ENCODE measurements at places on chromosomes 11 and 22.

GRCh38 chr11:28704801-28705200, 596.6 kb downstream of the METTL15 start:
- DNase-seq, result no peak

DNA sequence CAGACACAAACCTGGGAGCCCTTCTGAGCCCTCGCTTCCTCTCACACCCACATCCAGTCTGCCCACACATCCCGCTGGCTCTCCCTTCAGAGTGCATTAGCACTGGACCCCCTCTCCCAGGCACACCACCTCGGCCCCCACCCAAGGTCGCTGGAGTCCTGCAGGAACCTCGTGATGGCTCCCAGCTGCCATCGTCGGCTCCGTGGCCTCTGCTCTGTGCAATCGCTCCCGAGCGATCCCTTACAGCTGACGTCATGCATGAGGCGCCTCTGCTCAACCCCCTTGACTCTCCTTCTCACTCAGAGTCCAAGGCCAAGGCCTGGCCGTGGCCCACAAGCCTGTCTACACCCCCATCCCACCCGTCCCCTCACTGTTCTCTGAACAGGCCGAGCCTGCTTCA, 183.9 kb downstream of the EFCAB6 start:
- DNase-seq, result no peak

DNA sequence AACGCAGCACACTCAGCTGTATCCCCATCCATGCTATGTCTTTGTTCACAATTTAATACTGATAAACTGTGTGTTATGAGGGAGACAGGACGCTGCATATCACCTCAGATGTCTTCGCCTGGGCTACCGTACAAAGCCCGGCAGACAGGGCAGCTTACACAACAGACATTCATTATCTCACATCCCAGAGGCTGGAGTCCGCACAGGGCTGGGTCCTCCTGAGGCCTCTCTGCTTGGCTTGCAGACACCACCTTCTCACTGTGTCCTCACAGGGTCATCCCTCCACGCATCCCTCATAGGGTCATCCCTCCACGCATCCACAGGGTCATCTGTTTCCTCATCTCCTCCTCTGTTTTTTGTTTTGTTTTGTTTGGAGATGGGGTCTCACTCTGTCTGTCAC, 61.2 kb downstream of the SHANK2 start:
- DNase-seq, result no peak

DNA sequence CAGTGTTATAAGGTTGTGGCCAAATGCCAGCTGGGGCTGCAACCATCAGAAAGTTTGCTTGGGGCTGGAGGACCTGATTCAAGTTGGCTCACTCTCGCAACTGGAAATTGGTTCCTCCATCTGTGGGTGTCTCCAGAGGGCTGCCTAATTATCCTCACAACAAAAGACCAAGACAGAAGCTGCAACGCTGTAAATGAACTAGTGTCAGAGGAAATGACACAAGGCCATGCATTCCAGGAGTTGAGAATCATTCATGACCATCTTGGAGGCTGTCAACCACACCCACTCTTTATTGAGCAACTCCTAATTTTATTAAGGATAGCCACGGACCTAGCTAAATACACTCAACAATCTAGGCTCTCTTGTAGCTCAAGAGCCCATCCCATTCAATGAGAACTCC, 1060.8 kb downstream of the OPCML start:
- DNase-seq, result no peak

DNA sequence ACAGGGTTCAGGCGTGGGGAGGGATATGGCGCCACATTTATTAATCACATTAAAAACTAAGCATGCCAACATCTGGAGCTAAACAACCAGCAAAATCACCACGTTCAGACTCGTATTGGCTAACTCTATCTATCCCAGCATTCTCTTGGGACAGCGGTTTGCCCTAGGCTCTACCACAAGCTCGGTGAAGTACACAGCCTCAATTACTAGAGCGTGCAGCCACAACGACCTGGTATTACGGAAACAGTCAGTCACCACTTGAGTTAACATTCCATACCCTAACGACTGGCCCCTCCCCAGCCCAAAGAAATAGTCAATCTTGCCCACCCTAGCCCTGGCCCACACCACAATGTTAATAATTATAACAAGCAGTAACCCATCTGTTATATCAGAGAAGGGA, 32.1 kb downstream of the APOL5 start:
- DNase-seq, result no peak

DNA sequence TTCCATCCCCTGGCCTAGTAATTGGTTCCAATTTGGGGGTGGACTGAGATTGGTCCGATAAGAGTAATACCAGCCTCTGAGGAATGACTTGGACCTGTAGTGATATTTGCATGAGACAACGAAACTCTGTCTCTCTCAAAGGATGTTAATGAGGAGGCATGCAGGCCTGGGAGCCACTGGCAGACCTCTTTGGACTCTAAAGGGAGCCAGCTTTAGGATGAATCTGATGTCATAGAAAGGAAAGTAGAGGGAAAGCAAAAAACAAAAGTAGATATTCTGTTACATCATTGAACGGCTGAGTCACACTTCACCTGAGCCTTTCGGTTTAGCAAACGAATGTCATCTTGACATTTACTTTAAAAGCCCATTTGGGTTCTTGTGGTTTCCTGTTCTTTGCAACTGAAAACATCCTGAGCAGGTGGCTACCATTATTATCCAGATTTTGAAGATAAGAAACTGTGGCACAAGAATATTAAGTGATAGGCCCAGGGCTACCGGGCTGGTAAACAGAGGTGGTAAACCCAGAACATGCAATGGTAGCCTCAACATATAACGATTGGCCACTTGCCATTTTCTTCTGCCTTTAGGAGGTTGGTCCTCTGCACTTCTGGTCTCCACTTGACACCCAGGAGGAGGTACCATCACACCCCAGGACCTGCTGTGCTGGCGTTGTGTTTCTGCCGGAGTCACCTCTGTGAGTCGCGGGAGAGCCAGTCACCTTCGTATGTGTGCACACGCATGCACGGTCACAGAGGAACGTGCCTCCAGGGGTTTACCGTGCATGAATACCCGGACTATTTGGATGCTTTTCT, 42.7 kb downstream of the RTL6 start:
- peak; percentile 35 for DNase-seq

DNA sequence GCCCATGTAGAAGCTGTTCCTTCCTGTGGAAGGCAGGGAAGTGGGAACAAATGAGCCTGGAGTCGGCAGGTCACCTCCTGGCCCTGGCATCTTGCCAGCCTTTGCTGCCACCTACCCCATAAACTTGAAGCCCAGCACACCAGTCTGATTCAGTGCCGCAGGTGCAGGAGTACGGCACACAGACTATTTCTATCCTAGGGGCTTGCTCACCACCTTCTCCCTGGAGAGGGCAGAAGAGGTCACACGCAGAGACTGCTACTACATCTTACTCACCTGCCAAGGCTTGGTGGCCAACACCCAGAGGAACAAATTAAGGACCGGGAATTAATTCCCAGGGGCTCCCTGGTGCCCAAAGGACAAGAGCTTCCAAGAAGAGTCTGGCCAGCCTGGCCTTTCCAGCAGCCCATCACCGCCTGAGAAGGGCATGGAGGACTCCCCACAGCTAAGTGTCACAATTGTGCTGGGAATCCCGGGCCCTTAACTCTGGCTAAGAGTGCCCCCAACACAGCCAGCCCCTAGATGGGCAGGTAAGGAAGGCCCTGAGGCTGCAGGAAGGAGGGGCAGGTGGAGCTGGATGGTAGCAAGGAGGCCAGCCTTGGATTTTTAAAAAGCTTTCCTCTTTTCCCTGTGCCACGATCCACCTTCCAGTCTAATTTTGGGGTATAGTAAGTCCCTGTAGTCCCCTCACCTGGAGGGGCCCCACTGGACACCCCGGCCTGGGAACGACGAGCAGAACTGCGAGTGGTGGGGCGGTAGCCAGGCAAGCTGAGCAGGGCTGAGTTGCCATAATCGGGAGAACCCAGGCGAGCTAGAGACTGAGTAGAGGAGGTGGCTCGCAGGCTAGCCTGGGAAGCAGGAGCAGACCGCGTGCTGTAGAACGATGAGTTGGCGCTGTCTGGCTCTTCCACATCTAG, 6.9 kb downstream of the IL18BP start:
- no peak for DNase-seq

DNA sequence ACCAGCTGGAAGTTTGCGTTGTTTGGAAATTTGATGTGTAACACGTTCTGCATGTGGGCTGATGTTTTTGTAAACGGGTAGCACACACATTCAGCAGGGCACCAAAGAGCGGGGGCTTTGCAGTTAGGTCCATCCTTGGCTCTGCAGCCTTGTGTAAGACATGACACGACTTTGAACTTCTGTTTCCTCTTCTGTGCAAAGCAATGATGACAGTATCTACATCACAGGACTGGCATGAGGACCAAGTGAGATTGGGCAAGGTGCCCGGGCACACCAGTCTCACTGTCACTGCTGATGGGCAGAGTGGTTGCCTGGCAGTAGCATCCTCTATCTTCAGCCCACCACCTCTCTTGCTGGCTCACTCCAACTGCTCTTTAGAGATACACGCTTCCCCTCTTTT, 3.3 kb downstream of the TCN2 start:
- no peak for DNase-seq

GRCh38 chr11:46949297-46949696, 12.7 kb downstream of the CSTPP1 start:
- DNase-seq, result no peak

DNA sequence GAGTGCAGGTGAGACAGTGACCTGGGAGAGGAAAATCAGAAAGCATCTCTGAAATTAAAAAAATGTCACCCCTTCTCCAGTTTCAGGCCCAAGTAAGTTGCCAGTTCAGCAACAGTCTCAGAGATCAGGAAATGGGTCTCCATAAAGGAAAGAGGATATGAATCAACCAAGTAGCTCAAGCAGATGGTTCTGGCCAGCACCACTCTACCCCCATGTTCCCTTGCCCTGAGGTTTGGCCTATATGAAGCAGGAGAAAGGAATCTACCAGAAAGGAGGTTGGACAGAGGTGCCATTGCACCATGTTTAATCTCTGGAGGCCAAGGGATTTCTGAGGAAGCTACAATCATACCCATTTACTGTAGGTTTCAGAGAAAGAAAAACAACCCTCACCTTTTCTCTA, 7.7 kb downstream of the FZD4 start:
- no peak for DNase-seq

DNA sequence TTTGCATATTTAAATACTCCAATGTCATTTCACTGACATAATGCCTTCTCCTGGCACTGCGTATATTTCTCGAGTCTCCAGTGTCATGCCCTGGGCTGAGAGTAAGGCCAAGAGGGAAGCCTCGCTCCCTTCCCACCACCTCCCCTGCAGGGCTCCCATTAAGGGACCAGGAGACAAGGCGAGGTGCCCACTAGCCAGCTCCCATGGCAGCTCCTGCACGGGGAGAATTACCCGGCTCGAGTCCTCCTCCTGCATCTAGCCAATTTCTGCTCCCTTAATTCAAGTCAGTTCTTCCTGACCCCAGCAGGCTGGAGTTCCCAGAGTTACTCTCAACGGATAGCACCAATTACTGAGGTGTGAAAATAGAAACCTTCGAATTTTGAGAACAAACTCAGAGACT, 31.9 kb downstream of the OPCML start:
- no peak for DNase-seq

DNA sequence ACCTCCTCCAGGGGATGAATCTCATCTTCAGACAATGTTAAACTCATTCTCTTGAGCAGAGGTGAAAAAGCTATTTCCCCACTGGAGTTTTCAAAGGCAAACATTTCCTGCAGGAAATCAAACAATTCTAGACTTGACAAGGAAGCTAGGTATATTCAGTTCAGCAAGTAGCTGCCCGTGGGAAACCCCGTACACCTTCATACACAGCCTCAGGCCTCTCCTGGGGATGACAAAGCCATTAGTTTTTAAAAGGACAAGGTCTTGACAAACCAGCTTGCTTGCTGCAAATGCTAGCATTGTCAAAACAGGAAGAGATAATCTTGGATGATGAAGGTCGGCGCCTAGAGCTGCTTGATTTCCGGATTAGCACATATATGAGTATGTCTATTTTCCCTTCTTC, 1630.8 kb upstream of the TENM4 start:
- no peak for DNase-seq

- DNase-seq, result no peak
These were observed 2.5 kb upstream of the ADM start for GRCh38 chr11:10302359-10302743.

DNA sequence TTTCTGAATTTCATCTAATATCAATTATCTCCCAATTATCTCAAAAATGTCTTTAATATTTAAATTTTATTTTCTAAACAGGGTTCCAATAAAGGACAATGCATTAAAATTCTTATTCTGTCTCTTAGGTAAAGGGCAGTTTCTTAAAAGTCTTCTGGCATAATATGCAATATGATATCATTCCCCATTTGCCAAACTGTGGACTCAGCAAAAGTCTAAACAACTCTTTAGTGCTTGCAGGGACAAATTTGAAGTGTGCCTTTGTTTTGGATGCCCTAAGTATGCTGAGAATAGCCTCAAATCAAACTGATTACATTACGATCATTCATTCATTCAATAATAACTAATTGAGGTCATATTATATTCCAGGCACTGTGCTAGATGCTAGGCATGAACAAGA, 281.0 kb upstream of the KIRREL3 start:
- DNase-seq, result no peak

DNA sequence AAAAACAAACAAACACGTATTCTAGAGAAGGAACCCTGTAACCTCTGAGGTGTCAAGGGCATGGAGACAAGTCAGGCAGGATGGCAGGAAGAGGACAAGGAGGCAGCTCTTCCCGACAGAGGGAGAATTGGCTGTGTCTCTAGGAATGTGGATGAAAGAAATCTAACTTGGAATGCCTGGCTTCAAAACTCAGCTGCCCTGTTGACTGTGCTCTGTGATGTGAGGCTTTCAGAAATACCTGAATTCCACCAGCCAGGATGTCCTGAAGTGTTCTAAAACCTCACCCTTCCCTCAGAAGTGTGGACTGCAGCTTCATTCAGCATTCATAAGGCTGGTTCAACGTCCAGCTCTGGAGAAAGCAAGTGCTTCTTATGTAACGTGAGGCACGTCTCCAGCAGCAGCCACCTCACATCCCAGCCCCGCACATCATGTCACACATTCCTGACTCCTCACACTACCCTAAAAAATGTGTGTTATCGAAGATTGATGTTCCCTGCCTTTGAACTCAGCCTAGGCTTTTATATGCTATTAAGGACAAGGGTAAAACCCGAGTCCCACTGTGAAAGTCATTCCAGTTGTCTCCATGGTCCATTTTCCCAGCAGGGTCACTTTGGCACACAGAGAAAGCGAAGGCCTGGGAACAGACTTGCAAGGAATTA, 398.9 kb downstream of the ETS1 start:
- DNase-seq, result no peak

DNA sequence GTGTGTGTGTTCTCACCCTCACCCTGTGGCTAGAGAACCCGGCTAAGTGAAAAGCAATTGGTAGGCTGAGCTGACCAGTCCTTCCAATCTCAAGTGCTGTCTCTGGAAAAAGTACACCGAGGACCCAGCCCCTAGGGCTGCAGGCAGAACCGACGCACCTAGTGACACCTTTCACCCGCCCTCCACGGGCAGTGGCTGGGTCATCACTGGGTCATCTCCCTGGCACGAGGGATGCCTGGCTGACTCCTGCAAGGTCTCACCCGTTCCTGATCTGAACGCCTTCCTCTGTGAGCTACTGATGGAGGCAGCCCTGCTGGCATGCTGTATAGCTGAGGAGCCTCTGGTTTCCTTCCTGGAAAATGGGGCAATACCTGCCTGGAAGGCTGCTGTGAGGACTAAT, 311.5 kb downstream of the NTM start:
- DNase-seq, result no peak

GRCh38 chr22:50567721-50568252, 5.1 kb upstream of the SYCE3 start:
- DNase-seq, result no peak
